ENCODE measurements at places on chromosomes 7 and 10.

DNA sequence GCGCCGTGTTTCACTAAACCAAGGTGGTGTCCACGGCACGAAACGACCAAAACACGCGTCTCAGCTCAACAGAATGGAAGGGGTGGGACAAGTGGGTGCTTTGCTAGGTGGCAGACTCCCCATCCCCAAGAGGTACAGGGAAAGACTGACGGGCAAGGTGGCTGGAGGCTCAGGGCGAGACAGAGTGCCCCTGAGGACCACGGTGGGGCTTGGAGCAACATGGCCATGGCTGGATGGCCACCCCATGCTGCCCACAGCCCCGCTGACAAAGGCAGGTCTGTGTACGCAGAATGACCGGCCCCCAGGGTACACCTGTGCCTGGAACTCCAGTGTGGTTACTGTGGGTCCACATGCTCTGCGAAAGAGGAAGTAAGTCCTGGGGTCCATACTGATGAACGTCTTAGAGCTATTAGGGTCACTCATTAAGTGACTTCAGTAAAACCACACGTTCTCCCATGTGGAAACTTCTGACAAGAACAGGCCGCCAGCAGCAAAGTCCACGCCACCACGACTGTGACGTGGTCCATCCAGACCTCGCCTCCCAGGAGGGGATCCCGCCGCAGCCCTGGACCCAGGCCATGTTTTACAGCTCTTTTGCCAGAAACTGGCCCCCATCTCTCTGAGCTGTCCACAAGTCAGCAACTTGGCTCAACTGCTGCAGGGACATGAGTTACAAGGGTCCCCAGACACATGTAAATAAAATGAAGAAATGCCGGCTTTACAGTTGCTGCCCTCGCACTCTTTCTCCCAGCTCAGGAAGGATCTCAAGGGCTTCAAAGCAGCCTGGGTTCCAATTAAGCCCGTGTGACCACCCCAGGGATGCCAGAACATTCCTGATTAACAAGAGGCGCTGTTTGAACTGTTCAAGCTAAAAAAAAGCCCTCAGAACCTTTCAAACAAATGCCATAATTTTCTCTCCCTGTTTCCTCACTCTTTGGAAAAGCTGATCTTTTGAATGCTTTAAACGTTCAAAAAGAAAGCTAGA is 66.8 kb downstream of the MAD1L1 start:
- no peak for DNase-seq

DNA sequence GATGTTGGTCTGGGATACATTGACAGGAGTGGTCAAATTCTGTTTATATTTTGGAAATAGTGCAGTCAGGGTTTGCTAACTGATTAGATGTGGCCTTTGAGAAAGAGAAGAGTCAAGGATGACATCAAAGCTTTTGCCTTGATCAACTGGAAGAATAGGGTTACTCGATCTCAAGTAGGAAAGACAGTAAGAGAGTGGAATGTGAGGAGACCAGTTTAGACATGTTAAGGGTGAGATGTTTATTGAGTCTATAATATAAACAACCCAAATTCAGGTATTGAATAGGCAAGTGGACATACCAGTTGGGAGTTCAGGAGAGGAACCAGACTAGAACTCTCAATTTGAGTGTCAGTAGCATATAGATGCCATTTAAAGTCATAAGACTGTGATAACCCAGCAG is 1.9 kb upstream of the ANKRD7 start:
- DNase-seq: no peak

- no peak for DNase-seq
These were observed 7.8 kb upstream of the SCD start for GRCh38 chr10:100339236-100339635.

DNA sequence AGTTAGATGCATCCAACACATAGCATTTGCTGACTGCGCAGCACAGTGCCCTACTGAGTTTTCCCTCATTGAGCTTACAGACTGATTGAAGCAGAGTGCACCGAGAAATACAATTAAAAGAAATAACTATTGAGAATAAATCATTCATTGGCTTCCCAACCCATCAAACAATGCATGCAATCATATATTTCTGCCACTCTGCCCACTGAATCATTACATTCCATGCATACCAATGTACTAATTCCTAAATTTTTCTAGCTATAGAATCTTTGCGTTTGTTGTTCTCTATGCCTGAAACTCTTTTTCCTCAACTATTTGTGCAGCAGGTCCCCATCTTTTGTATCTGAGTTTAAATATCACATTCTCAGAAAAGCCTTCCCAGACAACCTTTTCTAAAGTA is 783.8 kb downstream of the SORCS1 start:
- DNase-seq: no peak

- DNase-seq: no peak
These were observed 54.9 kb downstream of the AKAP9 start for GRCh38 chr7:91995391-91996105.
